ENCODE measurements at places on chromosomes 3 and 15.
A peak's percentile ranks its signal among the peaks of the same experiment; 100 is the strongest.

GRCh38 chr3:183099838-183100204, 525 bp upstream of the MCCC1 start:
- DNase-seq: no peak

GRCh38 chr3:58063022-58063815, 55.0 kb downstream of the FLNB start:
- no peak for DNase-seq

GRCh38 chr3:170360466-170360865, 3.0 kb downstream of the SKIL start:
- DNase-seq: no peak

GRCh38 chr3:134485075-134485717, 589 bp downstream of the ANAPC13 start:
- DNase-seq: peak; percentile 83

DNA sequence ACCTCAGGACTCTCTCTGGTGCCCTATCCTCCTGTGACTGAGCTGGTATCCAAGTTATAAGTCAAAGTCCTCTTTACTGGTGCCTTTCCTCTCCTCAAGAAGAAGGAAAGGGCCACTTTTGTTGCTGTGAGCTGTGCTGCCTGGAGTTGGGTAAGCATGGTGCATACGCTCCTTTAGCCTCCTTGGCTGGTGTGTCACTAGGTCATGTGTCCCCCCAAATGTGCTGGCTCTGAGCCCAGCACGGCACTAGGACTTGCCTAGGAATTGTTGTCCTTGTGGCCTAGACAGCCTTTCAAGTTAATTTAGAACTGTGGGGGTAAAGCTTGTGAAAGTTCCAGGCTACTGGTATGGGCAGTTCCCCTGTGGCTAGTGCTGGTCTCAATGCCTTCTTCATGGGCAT, 113.8 kb downstream of the UBE2E2 start:
- no peak for DNase-seq

GRCh38 chr3:177461765-177462164, 264.5 kb upstream of the TBL1XR1 start:
- DNase-seq: no peak

- DNase-seq: no peak
These were observed at the start of gene CHST13 for GRCh38 chr3:126523745-126524428. CHST13 (plus strand) TSS chr3:126524155; CDS start chr3:126524333, 178 bp downstream.

DNA sequence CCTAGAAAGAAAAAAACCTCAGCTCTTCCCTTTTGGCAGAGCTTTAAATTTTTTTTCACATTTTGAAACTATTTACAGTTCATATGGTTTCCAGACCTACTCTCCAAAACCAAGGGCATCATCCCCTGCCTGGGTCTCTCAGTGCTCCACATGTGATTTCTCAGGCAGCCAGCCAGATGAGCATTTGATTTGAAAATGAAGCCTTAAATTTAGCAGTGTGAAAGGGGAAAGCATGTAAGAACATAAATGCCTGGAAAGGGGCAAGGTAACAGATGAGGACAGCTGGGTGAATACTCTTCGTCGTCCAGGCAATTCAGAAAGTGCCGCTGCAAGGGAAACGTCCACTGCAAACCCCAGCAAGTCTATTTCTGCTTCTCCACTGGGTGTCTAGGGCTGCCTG, 94.8 kb downstream of the ATP8B4 start:
- no peak for DNase-seq

GRCh38 chr3:73586190-73586589, 38.6 kb downstream of the PDZRN3 start:
- DNase-seq: no peak

DNA sequence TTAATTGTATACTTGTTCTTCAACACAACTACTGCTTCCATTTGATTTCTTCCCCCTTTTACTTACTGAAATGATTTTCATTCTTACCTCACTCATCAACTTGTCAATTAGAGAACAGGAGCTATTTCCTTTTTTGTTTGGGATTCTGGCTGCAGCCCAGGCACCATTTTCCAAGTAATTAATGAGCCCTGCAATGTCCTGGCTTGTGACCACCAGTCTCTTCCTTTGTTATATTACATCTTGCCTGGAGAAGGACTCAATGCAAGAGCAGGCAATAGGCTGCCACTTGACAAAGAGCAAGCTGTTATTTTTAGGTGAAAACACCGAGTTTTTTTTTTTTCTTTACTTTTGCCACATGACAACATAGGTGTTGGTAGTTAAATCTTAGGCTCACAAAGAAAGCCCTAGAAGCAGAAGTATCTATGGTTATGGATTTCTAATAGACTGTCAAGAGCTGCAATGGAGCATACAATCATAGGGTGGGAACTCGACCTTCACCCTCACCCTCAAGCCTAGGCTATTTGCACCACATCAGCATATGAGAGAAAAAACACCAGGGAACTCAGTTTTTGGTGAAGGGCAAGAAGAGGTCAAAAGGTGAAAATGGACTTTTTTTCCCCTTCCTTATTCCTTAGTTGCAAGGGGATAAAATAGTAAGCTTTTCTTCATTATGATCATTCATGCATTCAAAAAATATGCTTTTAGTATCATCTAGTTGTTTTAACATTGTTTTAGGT, 114.9 kb downstream of the TNIK start:
- no peak for DNase-seq

- no peak for DNase-seq
These were observed 53.5 kb downstream of the CPNE4 start for GRCh38 chr3:131981323-131981722.

DNA sequence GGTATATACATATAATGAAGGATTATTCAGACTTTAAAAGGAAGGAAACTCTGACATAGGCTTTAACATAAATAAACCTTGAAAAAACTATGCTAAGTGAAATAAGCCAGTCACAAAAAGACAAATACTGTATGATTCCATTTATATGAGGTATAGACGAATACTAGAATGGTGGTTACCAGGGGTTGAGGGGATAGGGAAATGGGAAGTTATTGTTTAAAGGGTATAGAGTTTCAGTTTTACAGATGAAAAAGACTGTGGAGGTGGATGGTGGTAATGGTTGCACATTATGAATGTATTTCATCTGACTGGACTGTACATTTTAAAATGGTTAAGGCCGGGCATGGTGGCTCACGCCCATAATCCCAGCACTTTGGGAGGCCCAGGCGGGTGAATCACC, 41.7 kb downstream of the FRMD5 start:
- DNase-seq: no peak

GRCh38 chr15:30941520-30941919, 37.8 kb downstream of the FAN1 start:
- DNase-seq: no peak

- no peak for DNase-seq
These were observed 35.7 kb downstream of the RBPMS2 start for GRCh38 chr15:64739577-64740143.

- no peak for DNase-seq
These were observed 14.8 kb upstream of the RBP2 start for GRCh38 chr3:139491027-139491700.
